ENCODE measurements at places on chromosomes 16 and 17.

DNA sequence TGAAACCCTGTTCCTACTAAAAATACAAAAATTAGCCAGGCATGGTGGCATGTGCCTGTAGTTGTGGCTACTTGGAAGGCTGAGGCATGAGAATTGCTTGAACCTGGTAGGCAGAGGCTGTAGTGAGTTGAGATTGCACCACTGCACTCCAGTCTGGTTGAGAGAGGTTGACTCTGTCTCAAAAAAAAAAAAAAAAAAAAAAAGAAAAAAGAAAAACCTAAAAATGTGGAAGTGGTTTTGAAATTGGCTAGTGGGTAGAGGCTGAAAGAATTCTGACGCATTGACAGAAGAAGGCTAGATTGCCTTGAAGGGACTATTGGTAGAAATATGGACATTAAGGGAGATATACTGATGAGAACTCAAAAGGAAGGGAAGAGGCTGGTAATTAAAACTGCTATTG is 33.6 kb upstream of the CPPED1 start:
- no peak for DNase-seq

DNA sequence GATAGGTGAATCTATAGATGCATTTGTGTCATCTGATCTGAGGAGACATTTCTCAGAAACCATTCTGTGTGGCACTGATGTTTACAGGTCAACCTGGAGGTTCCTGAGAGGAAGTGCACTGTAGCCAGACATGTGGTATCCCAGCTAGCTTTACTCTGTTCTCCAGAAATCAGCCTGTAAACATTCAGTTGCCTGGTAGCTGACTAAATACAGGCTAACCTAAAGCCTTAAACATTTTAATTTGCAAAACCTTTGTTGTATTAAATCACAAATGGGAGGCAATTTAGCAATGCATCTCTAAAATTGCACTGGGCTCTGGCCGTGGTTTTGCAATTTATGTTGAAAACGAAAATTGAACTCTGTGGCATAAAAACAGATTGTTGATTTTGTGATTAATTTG is 207.6 kb downstream of the FTO start:
- DNase-seq = no peak

- no peak for DNase-seq
Observed at GRCh38 chr17:3693829-3694231, 2.1 kb downstream of the P2RX5 start.

DNA sequence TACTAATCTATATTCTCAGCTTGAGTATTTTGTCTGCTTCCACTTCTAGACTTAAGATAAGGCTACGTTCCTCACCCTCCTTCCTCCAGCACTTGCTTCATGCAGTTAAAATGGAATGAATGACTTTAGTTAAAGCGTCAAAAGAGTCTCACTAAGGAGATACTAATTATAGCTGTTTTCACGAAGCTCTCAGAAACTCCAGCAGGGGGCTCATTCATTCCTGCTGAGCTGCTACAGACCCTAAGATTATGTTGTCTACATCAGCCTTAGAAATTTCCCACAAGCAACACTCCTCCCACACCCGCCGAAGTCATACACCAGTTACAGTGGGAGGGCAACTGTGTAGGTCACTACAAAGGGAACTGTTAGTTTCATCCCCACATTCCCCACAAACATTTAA is 57.0 kb upstream of the KIFC3 start:
- no peak for DNase-seq

GRCh38 chr16:88883946-88884345 is 17.5 kb upstream of the PABPN1L start:
- no peak for DNase-seq

- DNase-seq = no peak
Observed at GRCh38 chr17:72511242-72511641, 390.4 kb downstream of the SOX9 start.

GRCh38 chr17:74604200-74604599 is 12.1 kb upstream of the CD300LD start:
- DNase-seq = no peak

DNA sequence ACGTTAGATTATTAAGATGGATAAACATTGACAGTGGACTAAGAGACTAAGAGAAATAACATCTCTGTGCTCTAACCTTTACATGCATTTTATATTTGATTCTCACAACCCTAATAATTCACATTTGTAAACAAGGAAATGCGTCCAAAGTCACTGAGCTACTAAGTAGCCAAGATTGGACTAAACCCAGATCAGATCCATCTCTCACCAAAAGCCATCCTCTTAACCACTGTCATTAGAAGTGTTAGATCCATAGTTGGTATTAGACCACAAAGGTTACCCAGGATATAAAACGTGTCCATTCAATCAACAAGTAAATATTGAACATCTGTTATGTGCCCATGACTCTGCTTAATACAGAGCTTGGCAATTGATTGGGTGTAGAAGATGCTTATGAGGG is 5.2 kb downstream of the HSD17B2 start:
- DNase-seq = no peak

DNA sequence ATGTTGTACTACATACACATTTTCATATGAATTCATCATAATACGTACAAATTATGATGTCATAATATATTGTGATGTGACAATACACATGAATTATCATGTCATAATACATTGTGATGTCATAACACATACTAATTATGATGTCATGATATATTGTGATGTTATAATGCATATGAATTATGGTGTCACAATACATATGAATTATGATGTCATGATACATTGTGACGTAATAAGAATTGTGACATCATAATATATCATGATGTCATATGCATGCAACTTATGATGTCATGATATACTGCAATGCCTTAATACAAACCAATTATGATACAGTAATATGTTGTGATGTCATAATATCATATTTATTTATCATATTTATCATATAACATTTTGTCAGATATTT is 2074.3 kb downstream of the TP53TG3F start:
- DNase-seq = no peak

- DNase-seq = no peak
Observed at GRCh38 chr16:54677308-54677950, 253.2 kb upstream of the IRX5 start.

DNA sequence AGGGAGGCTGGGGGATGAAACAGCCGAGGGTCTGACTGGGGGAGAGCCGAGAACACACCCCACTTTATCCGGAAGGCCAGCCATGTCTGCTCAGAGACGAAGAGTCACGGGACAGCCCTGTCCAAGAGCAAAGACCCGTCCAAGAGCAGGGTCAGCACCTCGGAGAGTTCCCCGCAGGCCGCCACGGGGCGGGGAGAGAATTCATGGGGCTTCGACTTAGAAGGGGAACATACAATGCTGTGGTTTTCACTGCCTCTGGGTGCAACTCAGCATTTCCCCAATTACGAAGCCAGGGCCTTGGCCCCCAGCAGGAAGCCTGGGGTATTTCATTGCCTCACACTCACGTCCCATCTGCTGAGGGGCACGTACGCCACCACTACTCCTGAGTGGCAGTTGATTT is 59.3 kb downstream of the JPH3 start:
- no peak for DNase-seq

DNA sequence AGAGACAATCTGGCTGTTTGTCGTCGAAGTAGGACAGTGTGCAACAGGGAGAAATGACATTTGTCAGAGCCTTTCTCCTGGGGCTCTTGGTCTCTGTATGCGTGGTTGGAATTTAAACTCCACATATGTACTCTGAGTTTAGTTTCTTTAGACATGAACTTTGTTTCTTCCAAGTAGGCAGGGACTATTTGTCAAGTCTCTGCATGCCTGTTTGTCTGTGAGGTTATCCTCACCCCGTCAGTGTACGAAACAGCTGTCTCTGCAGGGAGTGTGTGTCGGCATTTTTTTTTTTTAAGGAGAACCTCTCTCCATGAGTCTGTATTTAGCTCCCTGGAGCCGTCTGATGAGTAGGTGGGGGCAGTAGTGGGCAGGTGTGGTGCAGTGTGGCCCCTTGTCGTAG is 29.7 kb downstream of the NDEL1 start:
- no peak for DNase-seq

DNA sequence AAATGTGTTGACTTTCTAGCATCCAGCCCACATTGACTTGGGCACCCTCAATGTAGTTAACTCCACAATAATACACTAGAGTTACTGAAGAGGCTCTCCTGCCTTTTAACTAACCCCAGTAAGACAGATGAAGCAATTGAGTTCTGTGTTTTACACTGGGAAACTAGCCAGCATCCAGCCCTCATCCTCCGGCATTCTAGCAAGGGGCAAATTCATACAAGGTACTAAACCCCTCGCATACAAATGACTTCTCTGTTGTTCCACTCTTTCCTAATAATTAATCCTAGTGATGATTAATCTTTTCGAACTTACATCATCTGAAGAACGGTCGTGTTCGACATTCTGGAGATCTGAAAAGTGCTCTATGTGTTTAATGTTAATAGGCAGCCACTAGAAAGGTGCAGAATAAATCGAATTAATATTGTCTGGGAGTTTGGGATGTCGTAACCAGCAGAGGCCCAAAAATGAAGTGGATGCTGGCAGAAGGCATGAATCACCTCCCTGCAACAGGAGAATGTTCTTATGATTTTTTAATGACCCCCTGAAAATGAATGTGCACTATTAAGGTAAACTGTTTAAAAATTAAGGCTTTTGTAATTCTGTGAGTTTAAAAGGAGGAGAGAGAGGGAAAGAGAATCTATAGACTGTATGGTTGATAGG is 249.4 kb downstream of the SNX29 start:
- DNase-seq = no peak

GRCh38 chr16:30764086-30764485 is 2.0 kb downstream of the RNF40 start:
- DNase-seq = no peak

DNA sequence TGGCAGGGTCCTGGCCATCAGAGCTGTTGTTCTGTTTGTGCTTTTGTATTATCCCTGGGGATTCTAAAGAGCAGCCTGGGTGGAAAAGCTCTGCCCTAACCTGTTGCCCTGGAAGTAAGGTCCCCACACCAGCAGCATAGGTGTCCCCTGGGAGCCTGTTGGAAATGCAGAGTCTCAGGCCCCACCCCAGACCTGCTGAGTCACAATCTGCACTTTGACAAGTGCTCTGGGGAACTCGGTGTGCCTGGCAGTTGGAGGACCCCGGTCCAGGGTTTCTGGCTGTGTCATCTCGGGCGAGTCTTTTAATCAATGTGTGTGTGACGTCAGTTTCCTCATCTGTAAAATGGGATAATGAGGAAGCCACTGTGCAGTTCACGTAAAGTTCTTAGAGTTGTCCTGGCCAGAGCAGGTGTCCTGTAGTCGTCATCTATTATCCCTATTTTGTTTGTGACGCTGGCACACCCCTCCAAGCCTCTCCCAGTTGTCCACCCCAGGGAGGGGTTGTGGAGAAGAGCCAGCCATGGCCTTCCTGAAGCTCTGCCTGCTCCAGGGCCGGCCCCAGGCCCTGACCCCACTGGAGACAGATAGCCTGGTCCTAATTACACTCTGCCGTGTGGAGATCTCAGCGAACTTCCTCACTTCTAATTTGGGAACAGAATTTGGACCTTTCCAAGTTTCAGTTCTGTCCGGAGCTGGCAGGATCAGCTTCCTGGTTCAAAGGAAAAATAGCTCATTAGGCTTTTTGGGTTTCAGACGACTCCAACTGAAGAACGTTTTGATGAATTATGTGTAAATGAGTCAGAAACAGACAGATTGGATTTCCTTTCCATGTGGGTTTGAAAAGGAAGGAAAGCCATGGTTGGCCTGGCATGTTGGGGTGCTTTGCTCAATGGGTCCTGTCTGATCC is 295.7 kb upstream of the FOXF1 start:
- DNase-seq = no peak

DNA sequence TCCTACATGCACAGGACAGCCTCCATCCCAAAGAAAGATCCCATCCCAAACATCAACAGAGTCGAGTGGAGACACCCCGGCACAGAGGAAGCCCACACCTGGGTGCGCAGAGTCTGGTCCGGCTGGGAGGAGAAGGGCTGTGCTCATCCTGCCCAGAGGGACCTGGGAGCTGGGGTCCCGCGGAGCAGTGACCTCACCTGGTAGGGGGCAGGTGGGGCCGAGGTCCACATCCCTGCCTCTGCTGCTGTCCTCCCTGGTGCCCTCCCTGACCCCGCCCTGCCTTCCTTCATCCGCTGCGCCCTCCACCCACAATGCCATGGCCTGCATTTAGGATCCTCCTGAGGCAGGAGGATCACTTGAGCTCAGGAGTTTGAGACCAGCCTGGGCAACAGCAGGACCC is 2.9 kb downstream of the C16orf90 start:
- DNase-seq = no peak

DNA sequence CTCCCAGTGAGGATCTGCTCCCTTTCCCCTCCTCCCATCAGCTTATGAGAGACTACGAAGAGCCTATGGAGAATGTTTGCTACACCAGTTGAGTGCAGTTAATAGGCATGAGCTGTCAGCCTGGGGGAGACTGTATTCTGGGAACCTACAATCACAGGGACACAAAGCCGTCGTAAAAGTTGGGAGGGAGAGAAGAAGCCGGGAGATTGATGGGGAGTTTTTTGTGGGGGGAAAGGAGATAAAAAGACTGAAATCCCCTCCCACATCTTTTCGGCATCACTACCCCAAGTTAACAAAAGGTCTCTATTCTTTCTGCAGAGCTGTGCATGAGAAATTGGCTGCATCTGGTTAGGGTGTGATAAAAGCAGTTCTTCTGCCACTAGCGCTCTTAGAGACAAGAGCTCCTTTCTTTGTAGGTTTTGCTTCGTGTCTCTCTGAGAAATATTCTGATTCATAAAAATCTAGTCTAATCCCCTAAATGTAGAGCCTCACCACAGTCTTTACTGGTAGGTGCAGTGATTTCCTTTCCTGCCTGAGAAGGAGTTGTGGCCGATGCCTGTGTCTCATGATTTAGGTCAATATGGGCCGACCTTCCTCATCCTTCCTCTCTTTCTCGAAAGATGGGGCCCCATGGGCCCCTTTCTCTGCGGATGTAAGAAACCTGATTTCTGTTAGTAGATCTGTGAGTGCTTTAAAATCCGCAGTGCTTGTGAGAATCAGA is 77.4 kb downstream of the BPTF start:
- DNase-seq = no peak

DNA sequence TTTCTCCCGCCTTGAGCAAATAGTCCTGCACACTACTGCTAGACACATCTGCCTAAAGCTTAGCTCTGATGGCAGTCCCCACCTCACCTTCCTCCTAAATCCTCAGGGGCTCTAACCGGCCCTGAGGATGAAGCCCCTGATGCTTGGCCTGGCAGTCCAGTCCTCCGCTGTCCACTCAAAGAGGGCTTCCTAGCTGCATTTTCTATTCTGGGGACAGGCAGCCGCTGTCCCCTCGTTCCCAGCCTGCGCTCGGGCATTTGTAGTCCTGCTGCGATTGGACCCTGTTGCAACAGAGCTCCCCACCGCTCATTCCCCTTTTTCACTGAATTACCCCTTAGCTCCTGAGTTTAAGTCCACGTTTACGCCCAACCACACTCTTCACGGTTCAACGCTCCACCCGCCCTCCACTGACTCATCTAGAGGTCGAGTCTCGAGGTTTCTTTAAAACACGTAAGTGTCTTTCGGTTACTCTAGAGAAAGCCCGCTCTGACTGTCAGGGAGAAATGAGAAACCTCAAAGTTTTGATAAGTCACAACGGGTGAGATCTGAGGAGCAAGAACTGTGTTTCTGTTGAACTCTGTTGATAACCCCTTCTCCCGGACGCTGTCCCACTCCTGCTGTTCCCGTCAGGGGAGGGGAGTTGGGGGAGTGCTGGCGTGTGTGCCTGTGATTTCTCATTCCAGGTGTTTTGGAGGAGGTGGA is 4.5 kb downstream of the CCR7 start:
- no peak for DNase-seq

Data from HS-27A (cell line).